MV-4-11 (cell line): ENCODE measurements at places on chromosomes 13 and 19.

DNA sequence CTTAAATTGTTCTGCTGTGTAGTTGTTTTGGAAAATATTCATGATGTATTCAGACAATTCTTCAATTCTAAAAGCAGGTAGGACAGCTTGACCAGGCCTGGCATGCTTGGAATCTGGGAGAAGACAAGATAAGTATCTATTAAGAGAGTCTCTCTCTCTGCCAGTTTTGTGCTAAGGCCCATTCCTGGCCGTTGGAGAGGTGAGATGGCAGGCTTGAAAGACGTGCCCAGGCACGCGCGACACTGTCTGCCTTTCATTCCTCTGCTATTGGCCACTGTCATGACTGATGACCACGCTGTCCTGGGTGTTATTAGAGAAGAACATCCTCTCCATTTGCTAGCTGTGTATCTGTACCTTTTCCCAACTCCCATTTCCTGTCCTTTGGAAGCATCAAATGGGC, 90.3 kb downstream of the LHFPL6 start:
- DNase-seq, result no peak

- peak; percentile 5 for DNase-seq
Observed at GRCh38 chr13:76016799-76017400, 380.8 kb downstream of the LMO7 start.

DNA sequence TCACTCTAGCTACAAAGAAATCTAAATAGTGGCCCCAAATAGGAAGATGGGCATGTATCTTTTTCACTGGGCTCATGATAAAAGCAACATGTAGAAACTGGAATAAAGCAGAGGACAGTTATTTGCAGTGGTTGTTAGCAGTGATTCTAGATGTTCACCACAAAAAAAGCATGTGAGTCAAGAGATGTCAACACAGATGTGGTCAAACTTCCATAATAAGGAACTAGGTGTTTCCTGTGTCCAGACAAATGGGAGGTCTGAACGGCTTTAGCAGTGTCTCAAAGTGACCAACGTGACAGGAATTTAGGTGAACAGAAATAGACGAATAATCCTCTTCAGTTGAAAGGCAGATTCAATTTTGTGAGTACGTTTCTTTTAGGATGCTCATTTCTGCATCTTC, 162.7 kb downstream of the TBC1D4 start:
- DNase-seq, result peak; percentile 28

DNA sequence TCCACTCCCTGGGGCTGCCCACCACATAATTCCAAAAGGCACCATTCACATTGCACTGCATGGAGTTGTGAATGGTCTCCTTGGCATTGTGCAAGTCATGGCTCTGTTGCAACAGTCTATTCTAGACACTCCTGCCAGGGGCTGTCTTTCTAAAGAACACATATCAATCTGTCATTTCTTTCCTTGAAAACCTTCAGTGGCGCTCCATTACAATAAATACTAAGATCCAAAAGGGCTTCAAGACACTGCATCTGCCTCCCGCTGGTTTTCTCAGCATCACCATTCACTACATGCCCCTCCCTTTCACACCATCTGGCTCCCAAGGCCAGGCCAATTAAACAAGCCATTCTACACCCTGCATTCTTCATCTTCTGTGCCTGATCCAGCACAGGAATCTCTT, 32.2 kb upstream of the TM9SF2 start:
- DNase-seq, result peak; percentile 68

DNA sequence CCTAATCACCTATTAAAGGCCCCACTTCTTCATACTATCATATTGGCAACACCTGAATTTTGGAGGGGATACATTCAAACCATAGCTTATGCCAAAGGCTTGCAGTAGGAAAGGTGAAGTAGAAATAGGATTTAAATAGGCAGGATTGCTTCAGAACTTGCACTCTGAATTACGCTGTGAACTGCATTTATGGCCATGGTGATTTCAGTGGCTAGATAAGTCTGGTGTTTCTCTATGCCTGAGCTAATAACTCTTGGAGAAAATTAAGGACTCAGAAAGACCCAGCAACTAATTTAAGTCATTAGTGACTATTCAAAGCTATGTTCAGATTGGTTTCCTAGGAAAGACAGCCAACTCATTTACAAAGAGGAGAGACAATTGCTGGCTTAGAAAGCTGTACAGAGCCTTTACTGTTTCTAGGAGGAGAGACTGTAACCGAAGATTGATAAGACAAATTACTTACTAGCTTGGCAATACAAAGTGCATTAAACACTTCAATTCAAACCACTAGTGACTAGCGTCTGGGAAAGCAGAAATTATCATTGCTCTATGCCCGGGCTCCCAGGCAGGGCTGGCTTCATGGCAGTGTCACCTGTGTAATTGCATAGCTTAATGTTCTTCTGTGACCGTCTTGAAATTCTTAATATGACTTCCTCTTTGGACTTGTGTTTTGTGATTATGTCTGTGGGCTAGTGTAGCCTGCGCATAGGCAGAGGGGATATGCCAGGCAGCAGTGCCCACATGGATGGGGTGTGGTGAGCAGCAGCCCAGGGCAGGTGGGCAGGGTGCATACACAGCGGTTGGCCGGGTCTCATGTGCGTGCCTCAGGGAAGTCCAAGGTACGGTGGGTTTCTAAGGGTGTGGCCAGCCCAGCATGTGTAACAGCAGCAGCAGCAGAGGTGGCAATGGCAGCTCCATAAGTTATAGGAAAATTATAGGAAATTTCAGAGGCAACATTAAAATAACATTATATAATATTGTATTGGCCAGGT, 60.1 kb downstream of the KL start:
- DNase-seq, result no peak

GRCh38 chr13:48260970-48261369, 28.0 kb downstream of the ITM2B start:
- DNase-seq, result no peak

DNA sequence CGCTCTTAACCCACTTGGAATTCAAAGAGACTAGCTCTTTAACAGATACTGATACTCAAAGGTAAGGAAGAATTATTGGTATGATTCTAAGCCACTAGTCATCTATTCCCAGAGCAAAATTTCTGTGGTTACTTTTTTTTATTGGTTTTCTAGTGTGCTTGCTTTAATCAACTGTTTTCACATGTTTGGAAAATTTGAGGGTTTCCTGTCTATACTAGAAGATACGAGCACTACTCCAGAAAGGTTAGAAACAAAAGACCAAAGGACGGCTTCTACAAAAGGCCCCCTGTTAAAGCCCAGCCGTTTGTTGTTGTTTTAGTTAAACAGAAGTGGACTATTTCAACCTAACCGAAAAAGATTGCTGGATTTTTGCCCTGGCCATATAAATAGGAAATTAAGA, 18.5 kb upstream of the LPAR6 start:
- no peak for DNase-seq

DNA sequence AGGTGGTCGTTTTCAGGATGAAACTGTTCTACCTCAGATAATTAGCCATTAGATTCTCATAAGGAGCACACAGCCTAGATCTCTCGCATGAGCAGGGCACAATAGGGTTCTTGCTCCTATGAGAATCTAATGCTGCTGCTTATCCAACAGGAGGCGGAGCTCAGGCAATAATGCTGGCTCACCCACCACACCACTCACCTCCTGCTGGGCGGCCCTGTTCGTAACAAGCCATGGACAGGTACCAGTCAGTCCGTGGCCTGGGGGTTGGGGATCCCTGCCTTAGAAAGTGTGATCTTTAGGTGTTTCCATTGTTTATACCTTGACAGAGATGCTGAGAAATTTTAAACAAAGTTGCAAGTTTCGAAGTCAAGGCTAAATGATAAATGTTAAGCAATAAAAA, 344.6 kb upstream of the HTR2A start:
- DNase-seq, result no peak

DNA sequence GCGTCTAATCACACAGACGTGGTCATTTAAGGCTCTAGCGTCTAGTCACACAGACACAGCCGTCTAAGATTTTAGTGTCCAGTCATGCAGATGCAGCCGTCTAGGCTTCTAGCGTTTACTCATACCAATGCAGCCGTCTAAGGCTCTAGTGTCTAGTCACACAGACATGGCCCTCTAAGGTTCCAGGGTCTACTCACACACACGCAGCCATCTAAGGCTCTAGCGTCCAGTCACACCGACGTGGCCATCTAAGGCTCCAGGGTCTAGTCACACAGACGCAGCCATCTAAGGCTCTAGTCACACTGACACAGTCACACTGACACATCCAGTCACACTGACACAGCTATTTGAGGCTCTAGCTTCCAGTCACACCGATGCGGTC, 55.7 kb downstream of the KLF2 start:
- DNase-seq, result no peak

DNA sequence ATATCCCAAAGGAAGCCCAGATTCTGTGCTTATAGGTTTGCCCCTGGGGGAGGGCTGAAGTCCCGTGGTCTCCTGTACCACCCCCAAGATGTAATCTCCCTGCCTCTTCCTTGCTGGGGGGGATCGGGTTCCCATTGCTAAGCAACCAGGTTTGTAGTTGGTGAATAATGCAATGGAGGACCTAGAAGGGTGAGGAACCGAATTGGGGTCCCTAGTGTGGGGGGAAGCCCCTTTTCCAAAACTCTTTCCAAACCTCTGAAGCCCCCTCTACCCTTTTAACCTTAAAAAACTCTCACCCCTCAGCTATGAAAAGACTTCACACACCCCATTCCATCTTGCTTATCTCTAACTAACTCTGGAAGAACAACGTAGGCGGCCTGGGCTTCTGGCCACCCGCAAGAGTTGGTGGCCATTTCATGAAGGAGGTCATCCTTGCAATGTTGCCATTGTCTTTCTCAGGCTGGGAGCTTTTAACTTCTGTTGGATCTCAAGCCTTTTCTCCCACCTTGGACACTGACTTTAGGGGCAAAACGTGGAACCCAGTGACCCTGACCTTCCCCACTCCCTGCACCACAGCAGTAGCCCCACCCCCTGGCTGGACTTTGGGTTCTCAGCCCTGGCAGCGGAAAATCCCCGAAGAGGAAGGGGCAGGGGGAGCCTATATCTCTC, 661 bp downstream of the PALM3 start:
- DNase-seq, result no peak

GRCh38 chr19:43797118-43797517, 5.1 kb downstream of the LYPD5 start:
- no peak for DNase-seq

DNA sequence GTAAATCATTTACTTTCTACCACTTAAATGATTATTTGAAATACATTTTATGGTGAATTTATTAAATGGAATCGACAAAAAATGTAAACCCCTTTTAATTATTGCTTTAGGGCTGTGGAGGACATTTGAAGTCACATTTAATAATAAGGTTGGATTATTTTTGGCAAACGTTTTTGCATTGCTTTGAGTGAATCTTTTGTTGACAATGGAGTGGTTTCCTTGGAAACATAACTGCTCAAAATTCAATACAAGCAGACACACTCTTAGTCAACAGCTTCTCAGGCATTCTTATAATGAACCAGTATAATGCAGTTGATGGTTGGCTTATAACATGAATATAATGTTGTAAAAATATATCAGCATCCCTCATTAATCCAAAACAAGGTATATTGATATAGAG, 104.7 kb downstream of the DCLK1 start:
- DNase-seq, result no peak
